Kasumi-1 (cell line): ENCODE measurements at places on chromosomes 2 and 18.

- no peak for DNase-seq
Measured at GRCh38 chr2:193517615-193518014, 1322.9 kb upstream of the TMEFF2 start.

DNA sequence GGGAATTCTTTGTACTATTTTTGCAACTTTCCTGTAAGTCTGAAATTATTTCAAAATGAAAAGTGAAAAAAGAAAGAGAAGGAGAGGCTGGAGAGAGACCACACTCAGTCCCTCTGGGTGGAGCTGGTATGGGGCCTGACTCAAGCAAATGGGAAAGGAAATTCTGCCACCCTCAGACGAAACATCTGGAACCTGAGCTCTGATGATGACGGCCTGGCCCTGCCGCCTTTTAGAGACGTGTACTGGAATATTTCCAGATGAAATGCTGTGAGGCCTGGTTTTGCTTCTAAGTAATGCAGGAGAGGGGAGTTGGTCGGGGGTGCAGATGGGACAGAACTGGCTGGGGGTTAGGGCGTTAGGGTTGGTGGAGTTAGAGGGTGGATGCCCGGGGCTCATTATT lies 57.4 kb upstream of the GLI2 start:
- DNase-seq: no peak

GRCh38 chr2:46686811-46687210 lies 207.4 kb downstream of the TMEM247 start:
- no peak for DNase-seq

GRCh38 chr2:110143982-110144381 lies 28.4 kb upstream of the MALL start:
- no peak for DNase-seq

DNA sequence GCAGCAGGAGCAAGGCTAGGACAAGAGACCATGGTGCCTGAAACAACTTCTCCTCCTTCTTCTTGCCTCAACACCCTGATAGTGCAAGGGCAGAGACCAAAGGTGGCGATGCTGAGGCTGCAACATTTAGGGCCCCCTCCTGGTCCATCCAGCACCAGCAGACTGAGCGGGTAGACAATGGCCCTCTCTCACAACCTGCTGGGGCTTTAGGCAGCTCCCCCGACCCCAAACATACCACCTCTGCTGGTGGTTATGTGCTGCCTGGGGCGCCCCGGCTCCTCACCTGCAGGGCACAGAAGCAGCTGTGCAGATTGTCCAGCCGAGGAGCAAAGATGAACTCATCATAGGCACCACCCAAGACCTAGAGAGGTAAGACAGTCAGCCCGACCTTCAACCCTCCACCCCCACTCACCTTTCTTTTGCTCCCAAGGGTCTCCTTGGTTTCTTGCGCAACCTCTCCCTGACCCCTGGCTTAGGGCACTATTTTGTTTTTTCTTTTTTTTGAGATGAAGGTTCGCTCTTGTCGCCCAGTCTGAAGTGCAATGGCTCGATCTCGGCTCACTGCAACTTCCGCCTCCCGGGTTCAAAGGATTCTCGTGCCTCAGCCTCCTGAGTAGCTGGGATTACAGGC lies 3.5 kb downstream of the DNPEP start:
- DNase-seq: no peak
